ENCODE measurements at places on chromosomes 12 and 14. TPM values are rescaled to one million over a fixed set of nuclear protein-coding genes. Genes with fewer than 3 reads are reported as not detected.
A peak's percentile ranks its signal among the peaks of the same experiment; 100 is the strongest.

The GUCY2C gene
- 0.11 TPM for total RNA-seq

GRCh38 chr12:7935590-7936581, at the start of gene SLC2A3:
SLC2A3 (minus strand) TSS chr12:7936187; CDS start chr12:7936034, 153 bp downstream.
- peak; percentile 77 for DNase-seq

DNA sequence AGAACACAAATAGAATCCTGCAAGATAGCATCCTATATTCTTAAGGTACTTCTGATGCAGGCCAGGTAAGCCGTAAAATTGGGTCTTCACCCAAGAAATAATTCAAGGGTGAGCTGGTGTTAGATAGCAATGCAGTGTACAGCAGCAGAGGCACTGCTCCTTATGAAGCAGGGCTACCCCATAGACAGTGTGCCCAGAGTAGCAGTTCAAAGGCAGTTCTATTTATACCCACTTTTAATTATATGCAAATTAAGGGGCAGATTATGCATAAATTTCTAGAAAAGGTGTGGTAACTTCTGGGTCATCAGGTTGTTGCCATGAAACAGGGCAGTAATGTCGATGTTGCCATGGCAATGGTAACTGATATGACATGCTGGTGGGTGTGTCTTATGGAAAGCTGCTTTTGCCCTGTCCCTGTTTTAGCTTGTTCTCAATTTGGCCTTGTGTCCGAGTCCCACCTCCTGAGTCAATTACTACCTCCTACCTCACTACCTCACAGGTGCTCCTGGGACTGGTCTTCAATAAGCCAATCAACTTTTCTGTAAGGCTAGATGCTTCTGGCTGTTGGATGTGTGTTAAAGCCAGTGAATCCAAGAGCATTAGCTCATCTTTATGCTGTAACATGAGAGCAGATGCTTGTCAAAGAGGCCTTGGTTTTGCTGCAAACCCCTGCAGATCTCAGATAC, 61.0 kb downstream of the PPM1A start:
- no peak for DNase-seq

- no peak for DNase-seq
These were observed 129.5 kb downstream of the STXBP6 start for GRCh38 chr14:24920265-24921075.

DNA sequence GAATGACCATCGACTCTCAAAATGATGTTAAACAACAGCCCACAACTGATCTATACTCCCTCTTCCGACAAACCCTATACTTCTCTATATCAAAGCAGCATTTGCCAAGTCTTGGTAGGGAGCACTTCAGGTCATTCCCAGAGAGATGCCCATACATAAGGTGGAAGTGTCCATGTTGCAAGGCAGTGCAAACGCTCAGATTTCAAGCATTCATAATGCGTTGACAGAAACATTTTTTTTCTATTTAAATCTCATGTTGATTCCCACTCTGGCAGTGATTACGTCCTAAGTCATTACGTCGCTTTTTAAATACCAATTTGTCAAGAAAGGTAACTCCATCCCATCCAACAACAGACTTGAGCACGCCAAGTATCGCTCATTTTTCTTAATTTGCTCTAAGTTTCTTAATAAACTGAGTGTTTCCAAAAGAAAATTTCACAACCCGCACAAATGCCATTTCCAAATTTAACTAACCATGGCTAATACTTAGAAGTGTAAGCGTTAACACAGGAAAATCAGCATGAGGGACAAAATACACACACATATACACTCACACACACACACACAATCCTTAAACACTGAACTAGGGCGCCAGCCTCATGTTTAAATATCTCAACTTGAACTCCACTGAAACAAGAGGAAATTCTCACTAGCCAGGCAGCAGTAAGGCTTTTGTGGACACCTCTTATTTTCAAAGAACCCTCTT, 1.1 kb downstream of the GXYLT1 start:
- no peak for DNase-seq

GRCh38 chr12:78871566-78871965, 7.0 kb downstream of the SYT1 start:
- DNase-seq: no peak

DNA sequence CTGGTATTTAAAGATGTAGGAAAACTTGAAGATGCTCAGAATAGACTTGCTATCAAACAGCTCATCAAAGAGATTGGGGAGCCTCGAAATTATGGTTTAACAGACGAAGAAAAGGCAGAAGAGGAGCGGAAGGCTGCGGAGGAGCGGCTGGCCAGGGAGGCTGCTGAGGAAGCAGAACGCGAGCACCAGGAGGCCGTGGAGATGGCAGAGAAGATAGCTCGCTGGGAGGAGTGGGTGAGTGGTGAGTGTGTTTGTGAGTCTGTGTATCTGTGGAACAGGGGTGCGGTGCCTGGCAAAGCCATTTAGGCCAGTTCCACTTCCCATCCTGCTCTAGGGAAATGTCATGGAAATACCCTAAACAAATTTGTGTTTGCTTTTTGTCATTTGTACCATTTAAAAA, 19.2 kb upstream of the PAPOLA start:
- no peak for DNase-seq

DNA sequence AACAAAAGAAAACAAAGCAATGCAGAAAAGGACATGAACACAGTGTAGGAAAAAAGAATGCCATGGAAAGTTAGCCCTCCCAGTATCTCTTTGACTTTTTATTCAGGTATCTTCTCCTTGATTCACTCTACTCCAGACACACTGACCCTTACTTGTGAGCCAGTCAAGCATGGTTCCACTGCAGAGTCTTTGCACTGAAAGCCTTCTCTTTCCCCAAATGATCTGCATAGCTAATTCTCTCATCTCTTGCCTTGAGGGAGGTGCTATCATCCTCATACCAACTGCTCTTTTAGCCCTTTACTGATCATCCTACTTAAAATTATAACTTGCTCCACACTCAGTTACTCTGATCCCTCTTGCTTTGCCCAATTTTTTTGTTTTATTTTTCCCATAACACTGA, 101.2 kb upstream of the SLC16A7 start:
- DNase-seq: no peak

The PSMA6 gene
- 115 TPM for total RNA-seq

- DNase-seq: no peak
These were observed 1538.3 kb upstream of the SEL1L start for GRCh38 chr14:83071888-83072501.

DNA sequence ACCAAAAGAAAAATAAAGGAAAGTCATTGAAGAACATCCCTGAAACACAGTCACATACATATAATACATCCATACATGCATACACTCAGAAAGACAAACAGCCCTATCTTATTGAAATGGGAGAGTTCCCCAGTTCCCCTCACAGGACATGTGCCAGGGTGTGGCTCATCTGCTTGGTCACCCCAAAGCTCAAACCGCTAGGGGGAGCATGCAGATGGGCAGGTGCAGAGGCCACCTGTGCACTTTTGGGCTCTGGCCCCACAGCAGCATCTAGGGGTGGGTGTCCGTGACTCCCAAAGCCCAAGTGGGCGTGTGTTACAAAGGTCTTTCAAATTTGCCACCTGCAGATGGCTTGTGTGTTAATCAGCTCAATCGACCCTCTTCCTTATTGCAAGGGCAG, 75.2 kb downstream of the CMAS start:
- DNase-seq: no peak

The CLEC1A gene
- total RNA-seq: 1.3 TPM

GRCh38 chr14:30156571-30156970, 228.9 kb upstream of the PRKD1 start:
- DNase-seq: no peak

DNA sequence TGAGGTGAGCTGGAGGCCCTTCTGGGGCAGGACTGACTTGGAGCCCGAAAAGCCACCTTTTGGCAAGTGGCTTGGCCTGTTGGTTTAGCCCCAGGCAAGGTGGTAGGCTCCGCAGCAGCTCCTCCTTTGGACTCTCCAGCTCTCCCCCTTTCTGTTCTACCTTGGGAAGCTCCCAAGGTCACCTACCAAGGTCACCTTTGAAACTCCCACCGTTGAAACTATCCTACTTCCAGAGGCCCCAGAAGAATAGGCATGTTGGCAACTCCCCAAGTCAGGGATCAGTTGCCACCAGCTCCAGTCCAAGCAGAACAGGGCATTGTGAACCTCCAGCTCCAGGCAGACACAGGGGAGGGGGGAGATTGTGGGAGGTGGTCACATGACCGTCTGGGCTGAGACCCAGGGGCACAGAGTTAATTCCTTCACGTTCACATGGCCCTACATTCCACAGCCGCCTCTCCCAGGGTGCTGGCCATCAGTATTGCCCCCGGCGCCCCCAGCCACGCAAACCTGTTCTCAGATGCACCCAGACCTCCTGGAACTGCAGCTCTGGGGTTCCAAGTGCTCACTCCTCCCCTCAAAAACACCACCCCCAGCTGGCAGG, 14.4 kb downstream of the IRF2BPL start:
- DNase-seq: no peak

- no peak for DNase-seq
These were observed 129.0 kb downstream of the RFLNA start for GRCh38 chr12:124423761-124424515.

The CSRP2 gene
- total RNA-seq: 18.1 TPM

The ADAM21 gene
- total RNA-seq: not detected

The FOXN4 gene
- total RNA-seq: not detected

DNA sequence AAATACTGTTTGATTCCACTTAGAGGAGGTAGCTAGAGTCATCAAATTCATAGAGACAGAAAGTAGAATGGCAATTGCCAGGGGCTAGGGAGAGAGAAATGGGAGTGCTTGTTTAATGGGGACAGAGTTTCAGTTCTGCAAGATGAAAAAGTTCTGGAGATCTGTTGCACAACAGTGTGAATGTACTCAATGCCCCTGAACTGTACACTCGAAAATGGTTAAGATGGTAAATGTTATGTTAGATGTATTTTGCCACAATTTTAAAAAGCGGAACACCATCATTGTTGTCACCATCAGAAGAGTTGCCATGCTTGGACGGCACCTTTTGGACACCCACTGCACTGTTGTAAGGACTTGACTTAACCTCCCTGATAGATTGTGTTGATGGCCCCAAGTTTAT, 106.9 kb downstream of the SCARB1 start:
- no peak for DNase-seq

GRCh38 chr12:110744601-110745264, 2.0 kb upstream of the PPP1CC start:
- DNase-seq: no peak

GRCh38 chr14:79861111-79861510, 350.2 kb downstream of the DIO2 start:
- no peak for DNase-seq

GRCh38 chr12:130253866-130254265, 83.8 kb upstream of the PIWIL1 start:
- DNase-seq: no peak

The RAD51AP1 gene
- total RNA-seq: 6.6 TPM

DNA sequence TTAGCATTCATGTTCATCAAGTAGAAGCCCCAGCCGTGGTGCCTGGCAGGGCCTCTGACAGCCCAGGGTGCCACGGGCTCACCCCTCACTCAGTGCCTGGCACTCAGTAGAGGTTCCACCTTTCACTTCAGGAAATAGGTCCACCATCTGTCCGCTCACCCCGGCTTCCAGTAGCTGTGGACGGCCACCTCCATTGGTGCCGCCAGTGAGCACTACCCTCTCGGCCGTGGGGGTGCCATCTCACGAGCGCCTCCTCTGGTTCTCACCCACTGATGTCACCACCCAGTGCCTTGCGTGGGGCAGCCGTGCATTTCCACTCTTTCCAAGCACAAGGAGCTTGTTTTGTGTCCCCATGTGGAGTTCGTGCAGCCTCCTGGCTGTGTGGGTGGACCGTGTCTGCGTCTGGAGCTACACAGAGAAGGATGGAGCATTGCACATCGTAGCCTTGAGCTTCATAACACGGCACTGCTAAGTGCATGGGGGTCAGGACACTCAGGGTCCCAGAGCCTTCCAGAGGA, 41.0 kb upstream of the MMP17 start:
- DNase-seq: no peak

GRCh38 chr14:61596990-61597389, 98.3 kb upstream of the HIF1A start:
- no peak for DNase-seq

- no peak for DNase-seq
These were observed 16.6 kb downstream of the HEATR5A start for GRCh38 chr14:31403707-31404106.

The TCL1B gene
- total RNA-seq: not detected

DNA sequence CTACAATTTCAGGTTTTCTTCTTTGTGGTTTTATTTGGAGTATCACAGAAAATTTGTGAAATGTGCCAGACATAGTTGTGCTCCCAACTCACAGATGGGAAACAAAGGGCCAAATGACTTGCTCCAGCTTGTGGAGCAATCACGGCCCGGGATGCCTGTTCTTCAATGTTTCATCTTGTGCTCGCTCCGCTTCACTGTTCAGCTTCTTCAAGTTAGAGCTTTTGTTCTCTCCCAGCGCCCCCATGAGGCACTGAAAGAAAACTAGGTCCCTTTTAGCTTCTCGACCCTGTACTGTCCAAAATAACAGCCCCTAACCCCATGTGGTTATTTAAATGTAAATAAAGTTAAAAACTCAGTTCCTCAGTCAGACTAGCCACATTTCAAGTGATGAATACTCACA, 187.9 kb upstream of the STXBP6 start:
- DNase-seq: no peak

DNA sequence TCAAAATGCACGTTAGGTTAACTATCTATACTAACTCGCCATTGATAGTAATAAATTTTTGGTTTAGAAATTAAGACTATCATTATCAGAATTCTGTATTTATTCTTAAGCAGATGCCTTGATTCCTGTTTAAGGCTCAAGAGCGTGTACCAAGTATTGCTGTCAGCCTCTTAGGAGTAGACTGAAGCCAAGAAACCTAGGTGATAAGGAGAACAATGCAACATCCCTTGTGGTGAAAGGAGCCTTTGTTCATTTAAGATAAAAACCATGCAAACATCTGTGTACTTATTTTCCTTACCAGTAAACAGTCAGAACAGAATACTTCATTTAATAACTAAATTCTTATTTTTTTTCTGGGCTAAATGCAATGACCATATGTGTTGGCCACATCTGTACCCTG, 109.4 kb upstream of the NOVA1 start:
- DNase-seq: no peak

GRCh38 chr14:42683707-42684106, 1077.0 kb downstream of the LRFN5 start:
- DNase-seq: no peak

The LRTM2 gene
- not detected for total RNA-seq

GRCh38 chr14:71625175-71625574, 307.1 kb upstream of the RGS6 start:
- no peak for DNase-seq

- no peak for DNase-seq
These were observed 15.0 kb upstream of the MAPKAPK5 start for GRCh38 chr12:111826992-111827391.
